Effector memory CD4-positive, alpha-beta T cell (primary cell): ENCODE measurements at places on chromosomes 7 and 10.

DNA sequence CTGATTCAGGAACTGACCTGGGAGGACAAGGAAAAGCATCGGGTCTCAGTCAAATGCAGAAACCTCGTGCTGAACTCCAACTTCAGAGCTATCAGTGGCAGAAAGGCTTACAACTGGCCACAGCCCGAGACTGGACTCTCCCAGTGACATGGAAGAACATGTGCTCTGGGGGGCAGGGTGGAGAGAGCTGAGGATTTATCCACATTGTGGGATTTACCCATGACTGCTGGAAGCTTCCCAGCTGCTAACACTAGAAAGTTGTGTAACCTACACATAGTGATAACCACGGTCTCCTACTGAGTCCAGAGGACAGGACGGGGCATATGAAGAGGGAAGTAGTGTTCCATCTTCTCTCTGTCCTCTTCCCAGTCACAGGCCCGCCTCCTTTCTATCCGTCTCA lies 103.4 kb downstream of the ITIH5 start:
- no peak for DNase-seq

- DNase-seq, result no peak
Measured at GRCh38 chr7:6160191-6160623, 112.2 kb downstream of the CYTH3 start.

DNA sequence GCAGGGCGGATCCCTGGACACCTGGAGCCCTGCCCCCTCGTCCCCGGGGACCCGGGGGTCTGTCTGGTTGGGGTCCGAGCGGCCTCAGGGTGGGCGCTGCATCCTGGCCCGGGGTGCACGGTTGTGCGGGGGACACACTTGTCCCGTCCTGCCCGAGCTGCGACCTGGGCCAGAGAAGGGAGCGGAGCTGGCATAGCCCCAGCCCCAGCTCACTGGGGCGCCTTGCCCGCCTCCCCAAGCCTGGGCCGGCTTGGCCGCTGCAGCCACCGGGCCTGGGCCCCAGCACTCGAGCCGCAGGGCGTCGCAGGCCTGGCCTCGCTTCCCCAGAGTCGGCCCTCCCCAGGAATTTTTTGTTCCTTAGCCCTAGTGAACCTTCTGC lies 54.5 kb downstream of the GLRX3 start:
- DNase-seq, result no peak

- peak; percentile 33 for DNase-seq
Measured at GRCh38 chr7:158695726-158696452, 8.7 kb downstream of the NCAPG2 start.

GRCh38 chr7:18590241-18590640 lies 94.7 kb downstream of the HDAC9 start:
- no peak for DNase-seq

- DNase-seq, result no peak
Measured at GRCh38 chr10:71406878-71407277, 10.2 kb downstream of the CDH23 start.

DNA sequence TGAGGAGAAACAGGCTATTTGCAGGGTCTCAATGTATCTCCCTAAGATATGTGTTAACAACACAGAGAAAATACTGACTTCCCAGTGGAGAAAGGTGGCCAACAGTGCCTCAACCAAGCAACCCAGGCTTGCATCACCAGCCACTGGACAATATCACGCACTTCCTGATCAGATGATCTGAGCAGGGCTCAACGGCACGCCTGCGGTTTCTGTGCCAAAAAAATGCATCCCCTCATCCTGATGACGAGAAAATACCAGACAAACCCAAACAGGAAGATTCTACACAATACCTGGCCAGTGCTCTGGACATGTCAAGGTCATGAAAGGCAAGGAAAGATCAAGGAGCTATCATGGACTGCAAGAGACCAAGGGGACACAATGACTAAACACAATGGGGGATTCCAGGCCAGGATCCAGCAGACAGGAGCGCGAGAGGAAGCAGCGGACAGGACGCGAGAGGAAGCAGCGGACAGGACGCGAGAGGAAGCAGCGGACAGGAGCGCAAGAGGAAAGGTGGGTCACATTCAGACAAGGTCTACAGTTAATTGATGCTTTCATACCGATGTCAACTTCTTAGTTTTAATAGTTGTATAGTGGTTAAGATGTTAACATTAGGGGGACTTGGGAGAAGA lies 51.1 kb downstream of the GNA12 start:
- DNase-seq, result no peak

DNA sequence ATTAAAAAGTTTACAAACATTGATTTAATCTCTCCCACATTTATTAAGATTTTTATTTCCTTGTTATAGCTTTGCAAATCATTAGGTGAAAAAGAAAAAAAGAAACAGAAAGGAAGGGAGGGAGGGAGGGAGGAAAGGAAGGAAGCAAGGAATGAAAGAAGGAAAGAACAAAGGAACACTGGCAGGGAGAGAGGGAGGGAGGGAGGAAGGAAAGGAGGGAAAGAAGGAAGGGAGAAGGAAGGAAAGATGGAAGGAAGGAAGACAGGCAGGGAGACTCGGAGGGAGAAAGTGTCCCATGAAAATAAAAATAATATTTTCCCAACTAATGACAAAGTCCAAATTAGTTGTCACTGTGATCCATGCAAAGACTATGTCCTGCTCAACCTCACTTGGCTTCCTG lies 6.3 kb upstream of the ITGA8 start:
- no peak for DNase-seq

DNA sequence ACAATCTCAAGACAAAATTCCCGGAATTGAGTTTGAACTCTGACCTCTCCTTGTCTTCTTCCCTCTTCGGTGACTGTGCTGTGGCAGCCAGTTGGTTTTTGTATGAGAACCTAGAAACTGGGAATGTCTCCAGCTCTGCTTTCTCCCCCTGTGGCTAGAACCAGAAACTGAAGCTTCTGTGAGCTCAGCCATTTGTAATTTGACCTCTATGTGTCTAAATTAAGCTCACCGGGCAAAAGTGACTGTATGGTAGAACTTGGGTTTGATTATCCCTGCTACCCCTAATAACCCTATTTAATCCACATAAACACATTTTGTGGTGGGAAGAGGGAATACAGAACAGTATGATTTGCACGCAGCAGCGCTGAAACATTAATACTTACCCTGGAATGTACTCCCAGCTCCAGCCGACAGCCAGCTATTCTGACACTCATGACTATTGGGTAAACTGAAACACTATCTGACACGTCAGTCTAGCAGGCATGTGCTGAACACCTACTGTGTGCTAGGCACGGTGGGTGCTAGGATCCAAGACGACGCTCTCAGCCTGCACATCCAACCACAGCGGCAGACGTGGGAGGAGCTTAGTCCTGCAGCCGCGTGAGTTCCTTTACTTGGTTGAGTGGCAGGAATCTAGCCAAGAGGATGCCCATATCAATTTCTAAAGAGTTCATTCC lies 324.8 kb downstream of the SFMBT2 start:
- no peak for DNase-seq

DNA sequence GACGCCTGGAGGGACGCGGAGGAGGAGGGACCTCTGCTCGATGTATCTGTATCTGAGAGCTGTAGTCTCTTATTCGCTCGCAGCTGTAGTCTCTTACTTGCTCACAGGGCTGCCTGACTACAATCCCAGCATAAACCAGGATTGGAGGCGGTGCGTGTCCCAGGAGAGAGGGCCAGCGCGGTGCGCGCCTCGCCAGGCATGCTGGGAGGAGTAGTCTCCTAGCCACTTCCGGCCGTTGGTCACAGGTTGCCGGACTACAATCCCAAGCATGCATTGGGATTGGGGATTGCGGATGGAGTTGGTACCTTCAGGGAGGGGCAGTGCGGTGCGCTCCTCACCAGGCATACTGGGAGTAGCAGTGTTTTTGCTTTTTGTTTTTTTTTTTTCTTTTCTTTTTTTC lies 421.7 kb upstream of the NUPR2 start:
- no peak for DNase-seq

DNA sequence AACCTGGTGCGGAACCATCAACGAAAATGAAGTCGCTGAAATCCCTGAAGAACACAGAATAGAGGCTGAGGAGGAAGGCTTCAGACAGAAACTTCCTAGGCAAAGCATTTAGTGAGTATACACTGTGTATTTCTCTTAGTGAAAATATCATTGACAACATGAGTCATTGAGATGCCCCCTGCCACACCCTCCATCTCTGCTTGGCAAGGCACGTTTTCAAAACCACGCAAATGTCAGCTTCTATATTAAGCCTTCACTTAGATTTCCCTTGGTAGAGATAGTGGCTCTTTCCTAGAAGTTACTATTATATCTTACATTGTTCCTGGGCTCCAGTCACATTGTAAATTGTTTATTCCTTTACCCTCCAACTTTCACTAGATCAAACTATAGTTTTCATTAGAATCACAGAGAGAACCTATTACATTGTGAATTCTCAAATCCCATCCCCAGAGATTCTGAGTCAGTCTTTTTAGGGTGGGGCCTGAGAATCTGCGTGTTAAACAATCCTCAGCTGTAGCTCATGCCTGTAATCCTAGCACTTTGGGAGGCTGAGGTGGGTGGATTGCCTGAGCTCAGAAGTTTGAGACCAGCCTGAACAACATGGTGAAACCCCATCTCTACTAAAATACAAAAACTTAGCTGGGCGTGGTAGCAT lies 4.6 kb upstream of the SKAP2 start:
- no peak for DNase-seq

GRCh38 chr7:96380111-96380512 lies 58.2 kb upstream of the SLC25A13 start:
- no peak for DNase-seq

DNA sequence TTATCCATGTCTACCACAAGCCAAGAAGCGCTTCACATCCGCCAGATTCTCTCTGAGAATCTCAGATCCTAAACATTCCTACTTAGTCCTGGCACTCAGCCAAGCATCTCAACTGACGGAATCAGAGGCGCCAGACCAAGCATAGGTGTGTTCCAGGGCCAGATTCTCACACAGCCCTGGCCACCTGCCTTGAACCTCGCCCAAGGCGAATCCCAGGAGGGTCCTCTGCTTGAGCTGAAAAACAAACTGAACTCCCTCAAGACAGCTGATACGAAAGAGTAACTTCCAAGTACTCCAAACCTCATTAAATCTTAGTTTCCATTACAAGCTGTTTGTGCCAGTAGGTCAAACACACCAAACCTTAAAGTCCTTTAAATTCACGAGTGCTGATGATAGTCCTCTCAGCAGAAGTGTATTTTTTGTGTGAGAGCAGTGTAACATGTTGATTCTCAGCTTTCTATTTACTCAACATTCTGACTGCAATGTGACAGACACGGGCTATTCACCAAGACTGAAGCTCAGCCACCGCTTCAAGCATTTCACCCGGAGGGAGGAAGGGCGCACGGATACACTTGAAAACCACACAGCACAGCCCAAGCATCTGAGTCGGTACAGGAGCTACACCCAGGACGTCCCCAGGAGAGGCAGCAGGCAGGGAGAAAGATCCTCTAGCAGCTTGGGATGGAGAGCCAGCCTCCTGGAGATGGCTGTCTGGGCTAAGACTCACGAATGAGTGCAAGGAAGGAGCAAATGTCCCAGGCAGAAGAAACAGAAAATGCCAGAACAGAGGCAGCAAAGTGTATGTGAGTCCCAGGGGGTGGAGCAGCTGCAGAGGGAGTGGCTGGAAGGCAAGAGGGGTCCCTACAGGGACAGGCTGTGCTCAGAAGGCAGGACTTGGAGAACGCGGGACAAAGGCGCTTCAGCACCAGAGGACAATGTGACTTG lies 6.0 kb downstream of the PARD3 start:
- DNase-seq, result no peak

GRCh38 chr10:74825371-74826141 lies 844 bp upstream of the KAT6B start:
- DNase-seq, result peak; percentile 53

DNA sequence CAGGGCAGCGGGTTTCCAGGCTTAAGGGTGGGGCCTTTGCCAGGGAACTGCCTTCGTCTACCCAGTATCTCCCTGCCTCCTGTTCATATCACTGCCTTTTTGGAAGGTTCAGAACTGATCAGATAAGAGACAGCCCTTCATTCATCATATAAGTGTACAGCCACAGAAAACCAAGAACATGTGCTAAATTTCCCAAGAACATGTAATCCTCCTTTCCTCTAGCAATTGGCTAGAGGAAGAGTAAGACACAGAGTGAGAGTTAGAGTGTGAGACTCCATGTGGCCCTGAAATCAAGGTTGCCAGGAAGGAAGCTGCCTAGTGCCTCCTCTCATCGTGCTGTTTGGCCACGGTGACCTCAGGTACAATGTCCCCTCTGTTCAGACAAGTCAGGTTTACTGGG lies 770.9 kb downstream of the TNS3 start:
- no peak for DNase-seq
